ENCODE measurements at places on chromosomes 11 and 22.

- no peak for DNase-seq
Observed at GRCh38 chr11:92317721-92318120, 93.1 kb downstream of the FAT3 start.

DNA sequence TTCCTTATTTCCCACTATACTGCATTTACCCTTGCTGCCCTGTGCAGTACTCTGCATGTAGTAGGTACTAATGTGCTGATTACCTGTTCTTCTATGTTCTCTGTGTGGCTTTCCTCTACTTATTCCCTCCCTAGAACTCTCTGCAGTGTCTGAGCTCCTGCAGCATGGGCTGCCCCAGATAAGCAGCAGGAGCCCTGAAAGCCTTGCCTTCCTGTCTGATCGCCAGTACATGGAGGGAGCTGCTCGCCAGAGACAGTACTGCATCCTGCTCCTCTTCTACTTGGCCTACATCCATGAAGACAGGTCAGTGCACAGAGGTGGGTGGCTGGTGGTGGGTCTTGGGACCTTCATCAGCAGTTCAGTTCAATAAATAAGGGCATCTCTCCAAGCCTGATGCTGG, 42.2 kb upstream of the CCDC134 start:
- DNase-seq: no peak

- no peak for DNase-seq
Observed at GRCh38 chr11:127862406-127862805, 725.0 kb downstream of the ETS1 start.

DNA sequence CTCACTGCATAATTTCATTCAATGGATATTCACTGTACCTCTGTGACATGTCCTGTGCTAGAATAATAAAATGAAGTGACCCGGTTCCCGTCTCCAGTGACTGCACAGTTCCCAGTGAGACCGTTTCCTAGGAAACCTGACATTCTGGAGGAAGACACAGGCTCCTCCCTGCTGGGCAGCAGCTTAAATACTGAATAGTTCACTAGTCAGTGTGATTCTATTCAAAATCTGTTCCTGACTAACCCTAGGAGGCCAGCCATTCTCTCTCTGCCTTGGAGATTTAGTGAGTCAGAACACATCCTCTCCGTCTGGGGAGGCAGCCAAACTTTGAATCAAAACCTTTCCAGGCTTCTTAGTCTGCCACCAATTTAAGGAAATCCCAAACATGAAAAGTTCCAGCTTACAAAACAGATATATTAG, 11.3 kb downstream of the TRIM66 start:
- DNase-seq: no peak

- no peak for DNase-seq
Observed at GRCh38 chr22:39699631-39700360, 129.2 kb downstream of the CACNA1I start.

GRCh38 chr11:110434952-110435779, 5.4 kb downstream of the FDX1 start:
- no peak for DNase-seq

- DNase-seq: no peak
Observed at GRCh38 chr11:114651145-114651718, 27.1 kb upstream of the NXPE2 start.

DNA sequence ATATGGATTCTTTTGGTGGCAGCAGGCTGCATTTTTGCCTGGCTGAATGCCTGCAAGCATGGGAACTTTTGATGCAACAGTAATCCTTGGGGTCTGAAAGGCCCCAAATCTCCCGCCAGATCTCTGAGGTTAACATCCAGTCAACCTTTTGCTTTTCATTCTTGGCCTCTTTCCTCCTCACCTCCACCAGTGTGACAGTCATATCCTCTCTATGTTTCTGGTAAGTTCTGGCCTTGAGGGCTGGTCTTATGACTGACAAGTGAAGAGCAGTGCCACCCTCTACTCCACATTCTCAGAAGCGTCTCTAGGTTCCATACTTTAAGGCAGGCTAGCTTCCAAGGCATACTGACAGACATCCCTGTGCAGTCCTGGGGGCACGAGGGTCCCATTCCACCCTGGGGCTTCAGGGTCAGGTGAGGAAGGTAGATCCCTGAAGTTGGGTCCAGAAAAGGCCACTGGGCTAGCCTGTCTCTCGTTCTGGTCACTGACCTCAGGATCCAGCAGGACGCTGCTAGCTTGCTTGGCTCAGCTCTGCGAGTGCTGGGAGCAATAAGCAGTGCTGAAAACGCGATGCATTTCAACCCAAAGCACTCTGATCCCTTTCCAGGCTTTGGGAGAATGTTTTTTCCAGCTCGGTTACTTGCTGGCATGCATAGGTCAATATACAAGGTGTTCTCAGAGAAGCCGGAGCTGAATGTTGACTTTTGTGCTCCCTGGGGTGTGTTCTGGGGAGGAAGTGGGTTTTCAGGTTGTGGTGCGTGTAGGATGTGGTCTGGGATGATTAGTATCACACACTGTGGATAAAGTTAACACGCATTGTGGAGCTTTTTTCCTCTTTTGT, 75.2 kb downstream of the PTPRJ start:
- DNase-seq: no peak

- DNase-seq: no peak
Observed at GRCh38 chr11:14345668-14346067, 13.3 kb downstream of the RRAS2 start.

DNA sequence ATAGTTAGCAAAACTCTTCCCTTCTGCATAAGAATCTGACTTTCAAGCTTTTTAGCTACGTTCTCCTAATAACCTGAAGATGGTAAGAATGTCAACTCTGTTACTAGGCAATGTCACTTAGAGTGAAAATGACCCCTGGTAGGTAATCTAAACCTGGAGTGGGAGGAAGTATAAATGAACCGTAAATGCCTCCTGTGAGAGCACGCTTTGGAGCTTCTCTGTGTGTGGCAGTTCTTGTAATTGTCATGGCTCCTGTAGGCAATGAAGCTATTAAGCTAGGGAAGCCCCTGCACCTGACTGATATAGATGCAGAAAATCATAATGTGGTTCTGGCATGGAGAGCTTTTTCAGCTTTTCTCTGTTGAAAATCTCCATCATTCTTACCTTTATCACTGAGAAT, 29.4 kb downstream of the CALCA start:
- DNase-seq: no peak

GRCh38 chr22:48758881-48759875, 1068.5 kb downstream of the BRD1 start:
- DNase-seq: no peak

- no peak for DNase-seq
Observed at GRCh38 chr11:104051778-104052177, 15.3 kb downstream of the DDI1 start.

DNA sequence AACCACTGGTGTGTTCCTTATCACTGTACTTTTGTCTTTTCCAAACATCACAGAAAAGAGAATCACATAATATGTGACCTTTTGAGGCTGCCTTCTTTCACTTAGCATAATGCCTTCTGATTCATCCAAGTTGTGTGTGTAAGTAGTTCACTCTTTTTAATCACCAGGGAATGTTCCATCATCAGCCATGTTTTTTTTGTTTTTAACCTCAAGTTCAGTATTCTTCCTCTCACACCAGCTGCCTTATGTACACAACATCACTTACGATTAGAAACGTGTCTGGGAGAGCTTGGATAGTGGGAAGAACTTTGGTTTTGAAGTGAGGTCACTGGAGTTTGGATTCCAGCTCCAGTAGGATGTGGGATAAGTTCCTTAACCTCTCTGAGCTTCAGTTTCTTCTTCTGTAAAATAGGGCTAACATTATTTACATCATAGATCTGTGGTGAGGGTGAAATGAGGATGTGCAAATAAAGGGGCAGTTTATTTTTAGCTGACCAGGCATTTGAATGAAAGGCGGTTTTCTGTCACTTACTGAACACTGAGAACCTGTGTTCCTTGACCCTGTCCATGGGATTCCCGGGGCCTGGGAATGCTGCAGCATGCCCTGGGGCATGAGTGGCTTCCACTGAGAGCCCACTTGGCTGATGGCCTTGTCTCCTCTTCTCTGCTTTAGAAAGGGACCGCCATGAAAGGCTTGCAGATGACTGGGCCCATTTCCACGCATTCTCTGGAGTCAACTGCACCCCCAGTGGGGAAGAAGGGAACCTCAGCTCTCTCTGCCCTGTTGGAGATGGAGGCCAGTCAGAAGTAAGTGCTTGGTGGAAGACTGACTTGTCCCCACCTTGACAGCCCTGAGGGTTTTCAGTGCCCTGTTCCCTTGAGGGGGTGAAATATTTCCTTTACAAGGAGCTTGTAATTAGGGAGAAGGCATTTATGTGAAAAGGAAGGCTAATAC, 92.6 kb downstream of the DEPDC5 start:
- DNase-seq: no peak

DNA sequence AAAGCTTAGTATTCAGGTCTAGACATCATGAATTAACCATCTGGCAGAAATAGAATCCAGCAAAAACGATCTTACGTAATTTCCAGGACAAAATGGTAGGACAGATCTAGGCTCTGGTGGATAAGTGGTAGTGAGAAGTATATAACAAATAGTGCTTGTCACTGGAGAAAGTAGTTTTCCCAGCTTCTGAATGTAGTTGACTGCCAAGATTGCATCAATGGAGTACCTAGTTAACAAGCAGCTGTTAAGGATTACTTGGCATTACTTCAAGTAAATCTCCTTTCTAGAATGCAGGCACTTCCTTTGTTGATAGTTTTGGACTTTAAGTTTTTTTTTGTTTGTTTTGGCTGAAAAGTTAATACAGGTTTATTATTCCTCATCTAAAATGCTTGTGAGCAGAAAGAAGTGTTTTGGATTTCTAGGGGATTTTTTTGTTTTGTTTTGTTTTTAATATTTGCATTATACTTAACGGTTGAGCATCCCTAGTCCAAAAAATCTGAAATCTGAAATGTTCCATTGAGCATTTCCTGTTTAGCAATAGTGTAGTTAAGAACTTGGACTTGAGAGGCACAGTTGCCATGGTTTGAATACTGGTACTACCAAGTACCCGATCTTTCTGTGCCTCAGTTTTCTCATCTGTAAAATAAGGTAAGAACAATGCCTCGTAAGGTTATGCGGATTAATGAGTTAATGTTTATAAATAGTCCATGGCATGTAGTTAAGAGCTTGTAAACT, 20.3 kb downstream of the FAM118B start:
- DNase-seq: no peak

- DNase-seq: no peak
Observed at GRCh38 chr11:16778876-16779275, 40.4 kb downstream of the C11orf58 start.

GRCh38 chr11:93287434-93287833, 43.1 kb upstream of the DEUP1 start:
- DNase-seq: no peak

GRCh38 chr11:34558211-34558610, 44.6 kb upstream of the ELF5 start:
- no peak for DNase-seq

DNA sequence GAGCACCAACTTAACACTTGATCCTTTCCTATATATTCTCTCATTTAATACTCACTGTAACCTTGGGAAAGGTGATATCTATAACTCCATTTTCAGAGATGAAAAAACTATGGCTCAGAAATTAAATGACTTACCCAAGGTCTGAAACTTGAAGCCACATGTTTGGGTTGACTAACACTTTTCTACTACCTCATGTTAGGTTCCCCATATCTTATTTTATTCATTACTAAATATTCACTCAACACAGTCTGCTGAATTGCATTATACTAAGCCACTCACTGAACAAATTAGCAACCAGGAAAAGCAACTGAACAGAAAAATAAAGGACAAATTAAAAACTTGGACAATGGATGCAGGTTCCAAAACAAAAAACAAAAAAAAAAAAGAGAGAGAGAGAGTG, 59.9 kb downstream of the FAM168A start:
- no peak for DNase-seq

- no peak for DNase-seq
Observed at GRCh38 chr11:46285173-46285572, 7.7 kb downstream of the CREB3L1 start.

DNA sequence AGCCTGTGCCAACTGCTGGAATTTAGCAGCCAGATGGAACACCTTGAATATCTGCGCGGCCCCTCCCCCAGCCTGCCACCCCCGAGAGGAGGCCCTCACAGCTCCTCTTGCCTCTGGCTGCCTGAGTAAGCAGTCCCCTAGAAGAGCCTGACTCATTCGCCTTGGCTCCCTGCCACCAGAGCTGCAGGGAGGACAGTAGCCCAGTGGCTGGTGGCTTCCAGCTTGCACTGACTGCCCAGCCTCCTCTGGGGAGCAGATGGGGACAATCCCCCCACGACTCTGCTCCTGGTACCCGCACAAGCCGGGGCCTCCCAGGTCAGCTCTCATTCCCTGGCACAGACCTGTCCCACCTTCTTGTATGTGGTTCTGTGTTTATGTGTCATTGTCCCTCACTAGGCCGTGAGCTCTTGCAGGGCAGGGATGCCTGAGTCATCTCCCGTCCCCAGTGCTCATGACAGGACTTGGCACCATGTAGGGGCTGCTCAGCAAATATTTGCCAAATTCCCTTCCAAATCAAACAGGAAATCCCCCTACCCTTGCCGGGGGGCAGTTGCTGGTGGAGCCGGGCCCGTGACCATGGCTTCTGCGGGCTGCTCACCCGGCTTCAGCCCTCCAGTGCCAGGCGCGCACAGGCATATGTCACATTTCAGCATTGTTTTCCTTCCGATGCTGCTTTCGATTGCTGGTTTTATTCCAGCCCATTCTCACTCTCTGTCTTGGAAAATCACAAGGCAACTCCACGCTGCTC, 43.6 kb downstream of the CACNG2 start:
- no peak for DNase-seq

DNA sequence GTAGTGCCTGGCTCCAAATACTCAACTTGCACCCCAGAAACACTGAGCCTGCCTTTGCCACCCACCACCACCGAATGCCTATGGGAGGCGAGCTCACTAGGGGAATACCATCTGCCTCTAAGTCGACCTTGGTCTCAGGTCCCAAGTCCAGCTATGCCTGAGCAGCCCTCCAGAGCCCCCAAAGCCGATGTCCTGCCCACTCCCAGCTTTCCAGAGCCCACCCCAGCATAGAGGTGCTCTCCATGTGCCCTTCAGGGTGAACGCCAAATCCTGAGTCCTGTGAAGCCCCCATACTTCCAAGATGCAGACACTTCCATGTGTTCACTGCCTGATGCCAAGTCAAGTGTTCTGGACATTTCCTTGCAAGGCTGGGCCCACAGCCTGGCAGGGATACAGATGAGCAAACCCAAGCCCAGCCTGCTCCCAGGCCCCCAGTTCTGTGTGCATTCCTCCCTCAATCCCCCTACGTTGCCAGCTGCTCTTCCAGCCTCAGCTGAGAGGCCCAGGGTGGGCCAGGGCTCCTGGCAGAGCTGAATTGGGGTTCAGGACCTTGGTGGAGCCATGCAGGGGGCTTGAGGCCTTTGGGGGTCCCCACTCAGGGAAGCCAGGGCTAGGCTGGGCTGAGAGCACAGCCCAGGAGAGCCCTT, 2.6 kb upstream of the KMT5B start:
- no peak for DNase-seq

DNA sequence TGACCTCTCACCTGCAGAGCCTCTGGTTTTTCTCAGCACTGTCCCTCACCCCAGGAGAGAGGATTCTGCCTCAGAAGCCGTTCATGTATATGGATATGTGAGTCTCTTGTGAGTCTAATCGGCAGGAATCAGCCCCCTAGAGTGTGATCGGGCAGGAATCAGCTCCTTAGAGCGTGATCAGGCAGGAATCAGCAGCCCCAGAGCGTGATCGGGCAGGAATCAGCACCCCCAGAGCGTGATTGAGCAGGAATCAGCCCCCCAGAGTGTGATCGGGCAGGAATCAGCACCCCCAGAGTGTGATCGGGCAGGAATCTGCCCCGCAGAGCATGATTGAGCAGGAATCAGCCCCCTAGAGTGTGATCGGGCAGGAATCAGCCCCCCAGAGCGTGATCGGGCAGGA, 80.0 kb upstream of the EIF3D start:
- DNase-seq: no peak

GRCh38 chr11:96169250-96169649, 173.7 kb downstream of the MAML2 start:
- no peak for DNase-seq

GRCh38 chr11:96278039-96278897, 64.7 kb downstream of the MAML2 start:
- DNase-seq: no peak
